ENCODE measurements at places on chromosomes 6 and 20.

DNA sequence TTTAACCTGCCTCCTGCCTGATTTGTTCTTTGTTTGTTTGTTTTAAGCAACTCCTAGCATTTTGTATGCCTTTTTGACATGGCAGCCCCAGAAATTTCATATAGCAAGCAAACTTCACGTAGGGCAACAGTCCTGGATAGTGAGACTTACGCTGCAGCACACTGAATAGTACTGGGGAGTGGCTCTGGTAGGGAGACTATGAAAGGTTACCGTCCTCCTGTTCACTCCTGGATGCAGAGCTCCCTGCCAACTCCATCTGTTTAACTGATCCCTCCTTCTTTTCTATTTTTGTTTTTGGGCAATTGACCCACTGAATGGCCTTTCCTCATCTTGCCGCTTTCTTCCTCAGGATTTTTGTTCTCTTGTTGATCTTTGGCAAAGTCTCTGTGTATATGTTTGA, 44.5 kb upstream of the BMP6 start:
- no peak for DNase-seq

GRCh38 chr6:167287513-167288048, 3.5 kb upstream of the UNC93A start:
- DNase-seq, result no peak

DNA sequence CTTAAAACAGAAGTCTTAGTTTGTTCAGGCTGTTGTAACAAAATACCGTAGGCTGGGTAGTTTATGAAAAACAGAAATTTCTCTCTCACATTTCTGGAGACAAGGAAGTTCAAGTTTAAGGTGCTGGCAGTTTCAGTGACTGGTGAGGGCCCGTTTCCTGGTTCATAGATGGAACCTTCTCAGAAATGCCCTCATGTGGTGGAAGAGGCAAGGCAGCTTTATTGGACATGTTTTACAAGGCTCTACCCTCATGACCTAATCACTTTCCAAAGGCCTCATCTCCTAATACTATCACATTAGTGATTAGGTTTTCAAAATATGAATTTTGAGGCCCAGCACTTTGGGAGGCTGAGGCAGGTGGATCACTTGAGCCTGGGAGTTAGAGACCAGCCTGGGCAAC, 2.4 kb downstream of the HEBP2 start:
- DNase-seq, result peak; percentile 37

DNA sequence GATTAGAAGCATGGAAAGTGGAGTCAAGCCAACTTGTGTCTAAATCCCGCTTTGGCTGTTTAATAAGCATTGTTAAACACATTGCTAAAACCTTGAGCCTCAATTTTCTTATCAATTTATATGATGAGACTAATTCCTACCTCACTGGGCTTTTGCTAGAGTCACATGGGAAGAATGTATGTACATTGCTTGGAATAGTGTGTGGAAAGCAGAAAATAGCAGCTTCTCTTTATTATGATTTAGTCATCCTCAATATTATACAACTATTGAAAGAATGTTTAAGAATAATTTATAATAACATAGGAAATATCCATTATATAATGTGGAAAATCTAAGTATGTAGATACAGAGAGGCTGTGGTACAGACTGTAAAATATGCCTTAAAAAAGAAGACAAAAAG, 313.0 kb upstream of the CDYL start:
- no peak for DNase-seq

DNA sequence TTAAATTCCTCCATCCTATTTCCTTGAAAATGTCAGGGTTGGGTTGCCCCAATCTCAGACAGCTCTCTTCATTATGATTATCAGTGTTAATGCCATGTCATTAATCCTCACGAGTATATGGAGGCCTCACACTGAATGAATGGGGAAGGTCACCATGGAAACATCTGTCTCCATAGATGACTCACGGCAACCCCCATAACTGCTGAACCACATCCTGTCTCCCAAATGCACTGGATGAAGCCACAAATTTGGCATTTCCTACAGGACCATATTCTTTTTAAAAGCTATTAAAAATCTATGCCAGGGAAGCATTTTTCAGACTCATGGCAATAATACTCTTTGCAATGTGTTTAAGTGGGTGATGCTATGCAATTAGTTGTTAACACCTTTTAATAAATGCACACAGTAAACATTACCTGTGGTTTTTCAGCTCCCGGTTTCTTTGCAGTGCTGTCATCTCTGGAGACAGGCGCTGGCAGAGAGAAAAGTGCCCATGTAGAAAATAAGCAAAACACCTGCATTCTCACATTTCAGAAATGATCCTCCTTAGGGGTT, 80.1 kb upstream of the PTPRK start:
- DNase-seq, result no peak

DNA sequence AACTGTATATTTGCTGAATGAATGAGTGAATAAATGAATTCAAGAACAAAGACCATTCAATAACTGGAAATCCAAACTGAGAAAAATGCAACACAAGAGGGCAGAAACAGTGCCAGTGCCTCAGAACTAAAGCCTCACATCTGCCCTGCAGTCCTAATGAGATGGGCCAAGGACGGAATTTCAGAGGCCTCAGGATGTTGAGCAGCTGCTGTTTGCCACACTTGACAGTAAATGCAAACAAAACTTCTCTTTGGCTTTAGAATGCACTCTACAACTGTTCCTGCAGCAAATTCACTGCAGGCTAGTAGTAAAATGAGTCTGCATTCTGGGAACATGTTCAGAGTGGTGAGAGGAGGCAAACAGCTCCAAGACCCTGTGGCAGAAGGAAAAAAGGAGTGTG, 177.6 kb upstream of the LRFN2 start:
- DNase-seq, result no peak

DNA sequence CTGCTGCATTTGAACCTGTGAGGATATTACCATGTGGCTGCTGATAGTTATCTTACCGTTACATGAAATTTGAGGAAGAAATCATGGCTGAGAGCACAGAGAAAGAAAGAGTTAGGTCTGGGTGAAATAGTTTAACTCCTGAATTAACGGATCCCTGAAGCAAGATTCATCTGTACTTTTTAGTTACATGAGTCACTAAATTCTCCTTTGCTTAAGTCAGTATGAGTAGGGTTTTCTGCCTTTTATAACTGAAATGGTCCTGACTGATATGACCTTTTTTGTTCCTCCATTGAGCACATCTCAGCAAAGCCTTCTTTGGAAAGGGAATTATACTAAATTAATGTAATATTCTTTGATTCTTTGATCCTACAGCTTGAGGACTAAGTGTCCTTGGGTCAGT, 333.3 kb upstream of the ZFP64 start:
- no peak for DNase-seq

GRCh38 chr6:140370976-140371870, 996.8 kb upstream of the CITED2 start:
- DNase-seq, result no peak

DNA sequence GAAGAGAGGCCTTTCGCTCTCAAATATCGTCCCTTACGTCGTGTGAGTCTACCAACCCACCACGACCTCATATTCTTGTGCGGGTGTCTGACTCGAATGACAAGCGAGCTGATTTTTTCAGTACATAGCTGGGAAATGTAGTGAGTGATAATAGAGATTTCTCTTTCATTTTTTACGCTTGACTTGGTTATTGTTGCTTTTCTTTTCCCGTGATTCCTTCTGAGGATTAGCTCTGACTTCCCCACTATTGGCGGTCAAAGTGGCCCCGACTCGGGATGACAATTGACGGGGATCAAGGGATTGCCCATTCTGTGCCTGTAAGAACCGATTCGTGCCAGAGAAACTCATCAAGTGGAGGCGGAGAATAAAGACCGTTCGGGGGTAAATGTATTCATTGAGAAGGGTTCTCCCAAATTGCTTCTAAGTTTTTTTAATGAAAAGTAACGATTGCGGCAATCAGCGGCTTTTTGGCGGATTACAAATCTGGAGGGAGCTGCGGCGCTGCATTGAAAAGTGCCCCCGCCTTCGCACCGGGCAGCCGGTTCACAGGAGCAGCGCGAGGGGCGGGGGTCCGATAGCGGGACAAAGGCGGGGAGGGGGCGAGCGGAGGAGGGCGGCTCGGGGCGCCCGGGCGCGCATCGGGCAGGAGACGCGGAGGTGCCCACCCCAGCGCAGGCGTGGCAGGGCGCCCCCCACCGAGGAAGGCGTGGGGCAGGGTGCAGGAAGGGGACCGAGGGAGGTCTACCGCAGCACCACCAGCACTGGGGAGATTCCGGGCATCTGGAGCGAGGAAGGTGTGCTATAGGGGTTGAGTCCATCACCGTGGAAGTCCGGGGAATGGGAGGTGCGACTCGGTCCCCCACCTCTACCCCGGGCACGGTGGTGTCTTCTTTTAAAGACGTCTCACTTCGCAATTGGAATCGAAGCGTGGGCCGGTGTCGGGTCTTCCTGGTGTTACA, 44.5 kb upstream of the OSTM1 start:
- no peak for DNase-seq

DNA sequence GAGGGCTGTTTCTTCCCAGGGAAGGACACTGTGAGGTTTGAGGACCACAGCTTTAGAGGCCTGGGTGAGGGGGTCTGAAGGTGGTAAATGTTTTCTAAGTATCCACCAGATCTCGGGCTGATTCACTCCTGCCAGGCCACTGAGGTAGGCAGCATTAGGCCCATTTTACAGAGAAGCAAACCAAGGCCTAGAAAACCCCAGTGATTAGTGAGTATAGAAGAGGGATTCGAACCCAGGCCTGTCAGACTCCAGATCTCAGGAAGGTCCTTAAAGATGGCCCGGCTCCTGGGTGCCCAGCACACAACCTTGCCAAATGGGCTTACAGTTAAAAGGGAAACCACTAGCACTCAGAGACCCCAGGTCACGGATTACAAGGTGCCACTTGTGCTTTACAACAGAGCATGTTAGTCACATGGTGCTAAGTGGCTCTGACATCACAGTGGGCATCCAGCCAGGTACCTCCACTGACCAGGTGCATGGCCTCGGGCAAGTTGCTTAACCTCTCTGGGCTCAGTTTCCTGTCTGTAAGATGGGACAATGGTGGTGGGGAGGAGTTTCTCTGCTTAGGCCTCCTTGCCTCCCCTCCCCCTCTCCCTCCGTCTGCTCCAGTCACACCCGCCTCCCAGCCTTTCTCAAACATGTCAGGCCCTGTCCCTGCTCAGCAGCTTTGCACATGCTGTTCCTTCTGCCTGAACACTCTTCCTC, 18.8 kb upstream of the SIRPA start:
- no peak for DNase-seq

- no peak for DNase-seq
Measured at GRCh38 chr6:159404296-159404695, 235.1 kb downstream of the FNDC1 start.

DNA sequence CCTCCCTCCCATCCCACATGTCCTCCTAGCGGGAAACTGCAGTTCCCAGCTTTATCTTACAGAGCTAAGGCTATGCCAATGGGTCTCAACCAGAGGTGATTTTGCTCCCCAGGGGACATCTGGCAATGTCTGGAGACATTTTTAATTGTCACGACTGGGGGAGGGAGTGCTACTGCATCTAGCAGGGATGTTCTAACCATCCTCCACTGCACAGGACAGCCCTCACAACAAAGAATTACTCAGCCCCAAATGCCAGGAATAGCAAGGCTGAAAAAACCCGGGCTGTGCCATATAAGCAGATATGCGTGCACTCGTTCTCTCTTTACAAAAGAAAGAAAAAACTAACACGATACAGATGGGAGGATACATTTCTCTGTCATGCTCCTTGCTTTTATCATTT, 8.5 kb downstream of the MRPS18A start:
- no peak for DNase-seq

- no peak for DNase-seq
Measured at GRCh38 chr6:105550955-105551620, 148.2 kb upstream of the PREP start.

DNA sequence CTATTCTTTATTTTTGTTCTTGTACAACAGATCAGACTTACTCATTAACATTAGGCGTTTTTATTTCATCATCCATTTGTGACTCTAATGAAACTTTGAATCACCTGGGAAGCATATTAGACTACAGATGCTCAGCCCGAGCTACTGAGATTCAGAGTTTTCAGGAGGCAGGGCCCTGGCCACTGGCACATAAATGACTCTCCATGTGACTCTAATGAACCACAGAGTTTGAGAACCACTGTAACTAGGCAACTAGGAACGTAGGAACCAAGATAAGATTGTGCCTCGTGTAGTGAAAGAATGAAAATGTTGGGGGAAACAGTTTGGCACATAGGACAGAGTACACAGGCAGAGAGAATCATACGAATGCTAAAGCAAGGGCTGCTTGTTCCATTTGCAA, 405.9 kb upstream of the BTBD3 start:
- DNase-seq, result no peak

DNA sequence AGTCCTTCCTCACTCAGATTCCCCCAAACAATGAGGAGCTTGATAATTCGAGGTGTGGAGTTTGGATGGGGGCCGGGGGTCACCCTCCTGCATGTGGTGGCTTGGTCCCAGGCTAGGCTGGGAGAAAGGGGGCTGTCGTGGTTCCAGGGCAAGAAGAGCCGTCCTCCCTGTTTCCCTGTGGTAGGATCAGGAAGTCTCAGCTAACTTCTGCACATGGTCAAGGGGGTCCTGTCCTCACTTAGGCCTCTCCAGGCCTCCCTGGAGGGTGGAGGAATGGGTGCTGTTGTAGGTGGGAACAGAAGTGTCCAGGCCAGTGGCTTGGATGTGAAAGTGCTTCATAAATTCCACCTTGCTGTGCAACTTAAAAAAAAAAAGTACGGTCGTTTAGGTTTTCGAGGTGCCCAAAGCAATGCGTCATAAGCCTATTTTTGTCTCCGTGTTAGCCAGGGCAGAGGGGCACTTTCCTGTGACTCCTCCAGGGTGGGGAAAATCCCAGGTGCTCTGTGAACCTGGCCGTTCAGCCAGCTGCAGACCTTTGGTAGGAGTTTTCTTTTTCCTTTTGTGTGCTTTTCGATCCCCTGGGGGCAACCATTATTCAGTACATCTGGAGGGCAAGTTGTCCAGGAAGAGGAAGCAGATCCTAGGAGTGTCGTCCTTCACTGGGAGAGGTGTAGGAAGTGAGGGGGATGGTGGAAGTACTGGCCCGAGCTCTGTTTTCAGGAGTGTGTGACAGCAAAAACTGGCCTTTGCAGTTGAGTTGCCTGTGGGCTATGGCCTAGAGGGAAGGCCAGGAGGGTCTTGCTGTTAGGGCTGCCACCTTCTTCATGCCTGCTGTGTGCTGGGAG, 9.6 kb downstream of the IGF2R start:
- no peak for DNase-seq

Measured in SIG-M5 (cell line).